ENCODE measurements at places on chromosomes 1 and 21. TPM values are rescaled to one million over a fixed set of nuclear protein-coding genes. Genes with fewer than 3 reads are reported as not detected.

Gene DNASE2B
- not detected for total RNA-seq

Gene OR2T29
- not detected for total RNA-seq

Gene PIK3CD
- 3.6 TPM for total RNA-seq

Gene GJA8
- not detected for total RNA-seq

Gene DNM3
- total RNA-seq = 0.46 TPM

Gene ARHGEF16
- total RNA-seq = under 0.01 TPM

Gene C1orf116
- not detected for total RNA-seq

Gene PEAR1
- total RNA-seq = 1.2 TPM

Gene ASTN1
- not detected for total RNA-seq

Gene IVL
- not detected for total RNA-seq

Gene TNFRSF4
- total RNA-seq = 0.14 TPM

Gene CFHR1
- total RNA-seq = not detected

Gene TNFRSF18
- total RNA-seq = not detected

Gene OR2M3
- total RNA-seq = not detected

Gene OR2L13
- total RNA-seq = not detected

Gene RPF1
- 26.2 TPM for total RNA-seq

Gene GUK1
- total RNA-seq = 420 TPM

Gene ELAPOR1
- total RNA-seq = 0.74 TPM

Gene TMEM269
- under 0.01 TPM for total RNA-seq

Gene NR0B2
- total RNA-seq = not detected

Gene SLC45A1
- total RNA-seq = 2.0 TPM

Data from smooth muscle cell of bladder (primary cell).